Osteoblast (primary cell): ENCODE measurements at places on chromosomes 5 and 9. TPM values are rescaled to one million over a fixed set of nuclear protein-coding genes. Genes with fewer than 3 reads are reported as not detected.

DNA sequence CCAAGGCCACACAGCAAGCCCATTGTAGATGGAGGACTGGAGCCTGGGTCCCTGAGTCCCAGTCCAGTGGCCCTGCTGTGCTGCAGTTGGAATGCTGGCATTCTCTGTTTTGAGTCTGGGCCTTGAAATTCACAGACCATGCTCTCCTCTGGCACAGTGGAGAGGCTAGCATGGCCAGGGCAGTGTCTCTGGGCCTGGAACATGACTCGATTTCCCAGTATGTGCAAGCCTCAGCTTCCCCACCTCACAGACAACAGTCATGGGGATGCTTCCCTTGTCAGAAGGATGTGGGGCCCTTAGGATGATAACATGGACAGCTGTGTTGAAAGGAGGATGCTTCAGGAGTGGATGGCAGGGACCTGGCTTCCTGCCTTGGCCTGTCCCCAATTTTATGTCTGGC lies 91.2 kb downstream of the AMBP start:
- peak; percentile 61 for DNase-seq

DNA sequence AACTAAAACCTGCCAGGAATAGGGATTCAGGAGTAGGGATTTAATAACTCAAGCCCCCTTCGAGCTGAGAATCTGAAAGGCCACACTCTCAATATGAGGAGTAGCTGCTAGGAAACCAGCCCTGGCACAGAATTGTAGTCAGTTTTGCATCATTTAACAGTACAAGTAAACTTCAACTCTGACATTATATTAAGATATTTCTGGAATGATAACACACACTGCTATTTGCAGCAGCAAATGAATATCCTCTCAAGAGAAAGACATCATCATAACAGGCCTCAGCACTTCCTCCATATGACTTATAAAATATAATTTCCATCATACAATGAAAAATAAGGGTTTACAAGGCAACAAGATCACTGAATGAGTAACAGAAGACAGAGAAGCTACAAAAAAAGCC lies 138.2 kb upstream of the RFX3 start:
- peak; percentile 48 for DNase-seq

GRCh38 chr5:40932766-40933165 lies 23.5 kb downstream of the C7 start:
- DNase-seq: no peak

DNA sequence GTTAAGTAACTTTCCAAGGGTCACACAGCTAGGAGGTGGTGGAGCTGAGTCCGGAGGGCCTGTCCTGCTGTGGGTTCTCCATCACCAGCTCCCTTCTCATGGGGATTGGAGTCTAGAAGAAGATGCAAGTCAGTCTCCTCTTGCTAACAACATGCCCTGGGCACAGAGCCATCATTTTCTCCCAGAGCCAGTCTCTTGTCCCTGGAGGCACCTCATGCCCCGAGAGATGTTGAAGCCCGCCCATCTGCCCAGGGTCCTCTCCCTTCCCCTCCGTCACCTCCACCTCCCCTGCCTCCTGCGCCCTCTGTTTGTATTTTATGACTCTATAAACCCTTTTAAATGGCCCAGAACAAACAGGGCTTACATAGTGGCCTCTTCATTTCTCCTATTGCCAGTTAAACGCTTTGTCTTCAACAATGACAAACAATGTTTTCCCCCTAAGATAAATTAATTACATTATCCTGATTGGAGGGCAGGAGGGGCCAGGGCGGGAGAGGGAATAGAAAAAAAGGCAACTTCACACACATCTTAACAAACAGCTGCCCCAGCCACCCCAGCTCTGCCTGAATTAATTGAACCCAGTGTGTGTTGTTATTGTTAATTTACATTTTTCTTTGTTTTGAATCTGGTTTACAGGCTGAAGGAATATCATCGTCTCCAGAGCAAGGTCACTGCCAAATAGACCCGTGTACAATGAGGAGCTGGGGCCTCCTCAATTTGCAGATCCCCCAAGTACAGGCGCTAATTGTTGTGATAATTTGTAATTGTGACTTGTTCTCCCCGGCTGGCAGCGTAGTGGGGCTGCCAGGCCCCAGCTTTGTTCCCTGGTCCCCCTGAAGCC lies 55.8 kb downstream of the ASS1 start:
- peak; percentile 68 for DNase-seq

DNA sequence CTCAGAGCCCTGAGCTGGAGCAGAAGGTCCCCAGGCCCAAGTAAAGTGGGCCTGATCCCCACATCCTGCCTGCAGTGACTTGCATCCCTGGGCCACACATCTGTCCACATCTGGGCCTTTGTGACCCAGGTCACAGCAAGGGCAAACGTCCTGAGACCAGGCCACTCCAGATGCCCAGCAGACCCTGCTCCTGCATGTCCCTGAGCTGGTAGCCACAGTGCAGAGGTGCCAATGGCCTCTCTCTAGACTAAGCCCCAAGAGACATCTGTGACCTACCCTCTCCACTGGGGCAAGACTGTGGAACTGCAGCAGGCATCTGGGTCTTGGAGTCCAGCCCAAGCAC lies 2.5 kb downstream of the FLT4 start:
- DNase-seq: peak; percentile 80

GRCh38 chr9:78033870-78034269 lies 2.3 kb upstream of the GNAQ start:
- DNase-seq: no peak

- DNase-seq: peak; percentile 73
These were observed 47.9 kb downstream of the PRRT1B start for GRCh38 chr9:131593091-131593820.

- peak; percentile 38 for DNase-seq
These were observed 40.4 kb downstream of the CTNNA1 start for GRCh38 chr5:138793575-138793974.

KLF9 gene
- total RNA-seq: 46.9 and 51.8 TPM in 2 replicates

C5orf52 gene
- total RNA-seq: not detected in 2 replicates

IRX1 gene
- 1.4 and 3.2 TPM in 2 replicates for total RNA-seq

ARHGEF39 gene
- 0.36 and 0.88 TPM in 2 replicates for total RNA-seq

ACSL6 gene
- not detected in 2 replicates for total RNA-seq
